Memory B cell (primary cell): ENCODE measurements at places on chromosomes 11 and 22.

- DNase-seq = no peak
Observed at GRCh38 chr11:118002541-118003423, 16.6 kb downstream of the IL10RA start.

- DNase-seq = no peak
Observed at GRCh38 chr11:86680716-86681482, 8.5 kb upstream of the ME3 start.

GRCh38 chr11:33040033-33040861 is 875 bp downstream of the TCP11L1 start:
- DNase-seq = peak; percentile 28

GRCh38 chr11:33874433-33874832 is 17.4 kb downstream of the LMO2 start:
- no peak for DNase-seq

DNA sequence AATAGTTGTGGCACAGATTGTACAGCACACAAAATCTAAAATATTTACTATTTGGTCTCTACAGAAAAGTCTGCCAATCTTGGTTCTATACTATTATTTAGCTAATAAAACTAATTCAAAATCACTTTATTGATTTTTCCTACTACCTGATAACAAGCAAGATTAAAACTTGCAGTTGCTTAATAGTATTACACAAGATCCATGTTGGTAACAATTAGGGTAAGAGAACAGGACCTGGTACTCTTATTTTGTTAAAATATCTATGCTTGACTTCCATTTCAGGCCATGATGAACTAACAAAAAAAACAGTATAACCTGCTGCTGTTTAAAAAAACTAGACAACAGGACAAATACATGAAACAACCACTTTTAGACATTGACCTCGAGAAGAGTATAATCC is 52.4 kb downstream of the CWF19L2 start:
- no peak for DNase-seq

- DNase-seq = no peak
Observed at GRCh38 chr11:36069576-36070212, 125.8 kb downstream of the LDLRAD3 start.

DNA sequence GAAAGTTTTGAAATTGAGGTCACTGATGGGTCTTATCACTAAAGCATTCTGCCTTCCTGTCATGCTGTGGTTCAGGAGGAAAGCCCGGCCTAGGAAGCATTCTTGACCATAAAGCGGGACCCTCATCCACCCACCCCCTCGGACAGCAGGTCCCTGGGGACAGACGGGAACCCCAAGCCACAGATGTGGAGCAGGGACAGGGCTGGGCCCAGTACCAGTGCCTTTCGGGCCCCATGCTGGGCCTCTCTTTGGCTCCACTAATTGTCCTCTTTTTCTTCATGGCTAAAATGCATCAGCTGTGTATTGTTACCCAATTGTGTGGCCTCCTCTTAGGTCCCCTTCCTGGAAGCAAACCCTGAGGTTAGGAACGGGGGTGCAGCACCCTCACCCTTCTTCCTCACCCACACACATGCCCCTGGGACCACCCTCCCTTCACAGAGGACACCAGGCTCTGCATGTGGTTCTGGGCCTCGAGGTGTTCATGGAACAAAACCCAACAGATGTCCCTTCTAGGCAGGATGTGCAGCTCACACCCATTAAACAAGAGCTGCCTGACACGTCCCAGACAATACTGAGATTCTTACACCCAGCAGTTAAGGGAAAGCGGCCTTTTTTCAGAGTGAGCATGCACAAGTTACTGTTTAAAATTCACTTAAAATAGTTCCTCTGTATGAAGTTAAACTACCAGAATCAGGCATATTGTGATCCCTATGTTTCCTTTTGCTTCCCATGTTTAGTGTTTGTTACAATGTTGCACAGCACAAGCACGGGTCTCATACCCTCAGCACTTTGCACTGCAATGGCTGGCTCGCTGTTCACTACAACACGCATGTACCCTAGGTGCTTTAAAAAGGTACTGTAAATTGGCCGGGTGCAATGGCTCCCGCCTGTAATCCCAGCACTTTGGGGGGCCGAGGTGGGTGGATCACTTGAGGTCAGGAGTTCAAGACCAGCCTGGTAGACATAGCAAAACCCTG is 807.6 kb downstream of the BRD1 start:
- DNase-seq = no peak

DNA sequence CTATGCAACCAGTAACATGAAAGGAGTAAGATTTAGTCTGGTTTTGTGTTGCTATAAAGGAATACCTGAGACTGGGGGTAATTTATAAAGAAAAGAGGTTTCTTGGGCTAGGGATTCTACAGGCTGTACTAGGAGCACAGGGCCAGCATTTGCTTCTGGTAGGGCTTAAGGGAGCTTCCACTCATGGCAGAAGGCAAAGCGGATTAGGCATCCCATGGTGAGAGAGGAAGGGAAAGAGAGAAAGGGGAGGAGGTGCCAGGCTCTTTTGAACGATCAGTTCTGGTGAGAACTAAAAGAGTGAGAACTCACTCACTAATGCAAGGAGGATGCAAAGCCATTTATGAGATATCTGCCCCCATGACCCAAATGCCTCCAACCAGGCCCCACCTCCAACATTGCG is 283.2 kb downstream of the OPCML start:
- no peak for DNase-seq

- no peak for DNase-seq
Observed at GRCh38 chr11:35624316-35624715, 6.1 kb downstream of the FJX1 start.

GRCh38 chr11:109677876-109678275 is 255.9 kb downstream of the C11orf87 start:
- DNase-seq = no peak

DNA sequence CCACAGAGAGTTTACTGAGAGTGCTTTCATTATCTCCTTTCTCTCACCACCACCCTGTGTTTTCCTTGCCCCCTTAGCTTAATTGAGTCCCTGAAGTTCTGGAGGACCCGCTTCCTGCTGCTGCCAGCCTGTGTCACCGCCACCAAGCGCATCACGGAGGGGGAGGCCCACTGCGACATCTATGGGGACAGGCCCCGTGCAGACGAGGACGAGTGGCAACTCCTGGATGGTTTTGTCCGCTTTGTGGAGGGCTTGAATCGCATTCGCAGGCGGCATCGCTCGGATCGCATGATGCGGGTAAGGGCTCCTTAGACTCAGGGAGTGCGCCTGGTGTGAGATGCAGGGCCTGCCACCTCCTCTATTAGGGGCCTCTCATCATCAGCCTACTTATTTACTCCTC is 91.1 kb downstream of the DEPDC5 start:
- DNase-seq = no peak

GRCh38 chr22:28817064-28817463 is 16.7 kb upstream of the XBP1 start:
- DNase-seq = no peak

DNA sequence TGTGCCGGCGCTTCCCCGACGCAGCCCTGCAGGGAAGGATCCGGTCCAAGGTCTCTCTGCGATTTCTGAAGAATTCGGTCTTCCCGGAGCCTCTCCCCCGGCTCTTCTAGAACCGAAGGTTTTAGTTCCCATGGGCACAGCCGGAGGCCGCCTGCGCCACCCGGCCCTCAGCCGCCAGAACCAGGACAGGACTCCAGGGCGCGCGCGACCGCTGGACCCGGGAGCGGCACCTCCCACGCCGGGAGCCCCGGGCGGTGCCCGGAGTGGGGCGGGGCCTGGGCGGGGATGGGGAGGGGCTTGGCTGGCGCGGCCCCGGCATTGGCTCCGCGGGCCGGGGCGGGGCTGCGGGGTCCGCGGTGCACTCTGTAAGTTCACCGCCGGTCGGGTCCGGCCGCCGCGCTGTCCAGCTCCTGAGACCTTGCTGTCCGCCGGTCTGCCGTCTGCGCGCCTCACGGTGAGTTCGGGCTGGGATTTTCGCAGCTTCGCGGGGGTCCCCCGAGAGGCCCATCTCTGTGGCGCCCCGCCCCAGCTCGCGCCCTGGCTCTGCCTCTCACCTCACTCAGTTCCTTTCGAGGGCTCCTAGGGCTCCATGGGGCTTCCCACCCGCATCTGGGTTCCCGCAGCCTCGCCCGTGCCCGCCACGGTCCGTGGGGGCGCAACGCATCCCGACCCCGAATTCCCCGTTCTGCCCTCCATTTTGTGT is at the start of gene CDC42EP2:
Gene CDC42EP2, plus strand, starts transcription at position 366 of the 703 bp plus-strand sequence. CDS start 6,033 bp downstream, outside the sequence.
- DNase-seq = peak; percentile 74

DNA sequence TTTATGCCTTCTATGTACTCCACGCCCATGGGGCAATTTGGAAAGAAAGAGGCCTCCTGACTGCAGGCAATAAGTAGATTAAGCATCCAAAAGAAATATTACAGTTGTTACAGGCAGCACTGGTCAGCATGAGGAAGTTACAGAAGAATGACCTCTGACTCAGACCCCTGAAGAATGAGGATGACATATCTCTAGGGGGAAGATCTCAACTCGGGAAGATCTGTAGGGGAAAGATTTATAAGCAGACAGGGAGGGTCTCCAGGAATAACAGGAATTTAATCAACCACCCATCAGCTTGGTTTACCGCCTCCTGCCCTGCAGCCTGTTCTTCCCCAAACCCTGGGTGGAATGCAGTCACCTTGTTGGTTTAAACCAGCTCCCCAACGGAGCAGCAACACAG is 58.0 kb downstream of the RCN1 start:
- DNase-seq = no peak

GRCh38 chr11:27087432-27087831 is 46.8 kb downstream of the BBOX1 start:
- no peak for DNase-seq
